Hindlimb muscle (tissue), 1 donor: ENCODE measurements at places on chromosomes 7 and 10.

- no peak for DNase-seq
Observed at GRCh38 chr7:153939177-153939576, 113.0 kb upstream of the DPP6 start.

- no peak for DNase-seq
Observed at GRCh38 chr7:43325595-43325994, 213.1 kb downstream of the HECW1 start.

GRCh38 chr10:70363971-70364771 is 18.3 kb downstream of the LRRC20 start:
- DNase-seq: peak; percentile 88

DNA sequence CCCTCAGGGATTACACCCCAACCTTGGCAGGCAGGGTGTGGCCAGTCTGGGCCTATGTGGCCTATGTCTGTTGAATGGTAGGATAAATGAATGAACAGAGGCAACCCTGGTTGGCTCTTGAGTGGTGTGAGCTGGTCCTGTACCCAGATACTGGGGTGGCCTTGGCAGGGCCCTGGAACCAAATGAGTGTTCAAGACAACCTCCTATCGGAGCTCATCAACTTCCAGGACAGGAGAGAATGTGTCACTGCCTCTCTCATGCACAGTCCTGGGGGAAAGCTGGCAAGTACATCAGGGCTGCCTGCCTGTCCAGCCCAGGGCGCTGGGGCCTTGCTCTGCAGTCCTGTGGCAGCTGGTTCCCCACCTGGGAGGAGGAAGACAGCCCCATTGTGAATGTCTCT is 271.6 kb downstream of the CALN1 start:
- DNase-seq: no peak

DNA sequence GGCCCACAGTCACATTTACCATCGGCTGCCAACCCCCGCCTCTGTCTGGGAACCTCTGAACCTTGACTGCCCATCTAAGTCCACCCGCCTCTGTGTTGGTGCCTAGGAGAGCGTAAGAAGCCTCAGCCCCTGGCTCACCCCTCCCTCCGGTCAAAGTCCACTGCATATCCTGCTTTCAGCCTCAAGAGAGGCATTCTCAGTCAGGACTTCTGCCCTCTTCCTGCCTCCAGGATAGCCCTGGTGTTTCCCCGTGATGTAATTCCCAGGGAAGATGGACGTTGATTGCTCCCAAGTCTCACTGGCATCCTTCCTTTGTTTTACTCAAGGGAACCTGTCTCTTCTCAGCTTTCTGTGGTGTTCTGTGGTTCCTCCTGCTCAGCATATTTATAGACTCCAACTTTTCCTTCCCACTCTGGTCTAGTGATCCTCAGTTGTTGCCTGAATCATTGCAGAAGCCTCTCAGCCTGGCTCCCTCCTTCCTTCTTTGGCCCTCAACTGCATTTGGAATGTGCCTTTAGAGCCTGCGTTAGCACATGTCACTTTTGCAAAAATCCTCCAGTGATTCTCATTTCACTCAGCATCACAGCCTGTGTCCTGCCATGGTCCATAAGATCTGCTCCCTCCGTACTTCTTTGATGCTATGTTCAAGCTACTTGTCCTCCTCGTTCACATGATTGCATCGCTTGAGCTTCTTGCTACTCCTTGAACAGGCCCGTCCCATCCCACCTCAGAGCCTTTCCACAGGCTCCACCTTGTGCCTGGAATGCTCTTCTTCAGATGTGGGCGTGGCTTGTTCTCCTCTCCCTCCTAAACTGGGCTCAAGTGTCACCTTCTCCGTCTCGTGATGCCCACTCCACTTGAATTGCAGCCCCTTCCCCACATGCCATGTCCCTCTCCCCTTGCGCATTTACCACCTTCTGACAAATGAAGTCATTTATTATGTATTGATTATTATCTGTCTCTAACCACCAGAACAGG is 124.2 kb downstream of the PLPP4 start:
- DNase-seq: no peak

- no peak for DNase-seq
Observed at GRCh38 chr10:5565671-5566581, 41.2 kb downstream of the CALML3 start.

DNA sequence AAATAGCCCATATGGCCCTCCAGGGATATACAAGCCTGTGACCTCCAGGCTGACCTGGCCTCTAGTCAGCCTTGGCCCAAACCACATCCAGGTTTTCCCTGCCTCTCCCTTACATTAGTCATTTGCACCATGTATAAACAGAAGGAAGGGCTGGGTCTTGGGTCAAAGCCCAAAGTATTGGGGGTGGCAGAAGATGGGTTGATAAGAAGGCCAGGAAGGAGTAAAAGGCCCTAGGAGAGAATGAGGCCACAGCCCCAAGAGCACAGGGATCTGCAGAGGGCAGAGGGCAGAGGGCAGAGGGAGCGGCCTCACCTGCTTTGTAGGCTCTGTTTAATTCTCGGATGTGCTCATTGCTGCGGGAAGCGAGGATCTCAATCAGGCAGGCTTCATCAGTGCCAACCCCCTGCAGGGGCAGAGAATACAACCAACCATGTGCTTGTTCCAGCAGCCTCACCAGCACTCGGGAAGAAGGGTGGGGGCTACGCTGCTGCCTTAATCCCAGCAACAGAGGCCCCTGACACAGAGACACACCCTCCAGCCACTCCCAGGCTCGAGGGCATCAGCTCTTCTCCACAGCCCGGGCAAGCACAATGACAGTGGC is 31.3 kb downstream of the PLAC9 start:
- DNase-seq: no peak

- DNase-seq: no peak
Observed at GRCh38 chr7:33276325-33276724, 147.0 kb downstream of the BBS9 start.

GRCh38 chr7:81534996-81535395 is 234.9 kb downstream of the HGF start:
- no peak for DNase-seq

GRCh38 chr7:151008143-151008510 is 16.2 kb downstream of the ATG9B start:
- no peak for DNase-seq

DNA sequence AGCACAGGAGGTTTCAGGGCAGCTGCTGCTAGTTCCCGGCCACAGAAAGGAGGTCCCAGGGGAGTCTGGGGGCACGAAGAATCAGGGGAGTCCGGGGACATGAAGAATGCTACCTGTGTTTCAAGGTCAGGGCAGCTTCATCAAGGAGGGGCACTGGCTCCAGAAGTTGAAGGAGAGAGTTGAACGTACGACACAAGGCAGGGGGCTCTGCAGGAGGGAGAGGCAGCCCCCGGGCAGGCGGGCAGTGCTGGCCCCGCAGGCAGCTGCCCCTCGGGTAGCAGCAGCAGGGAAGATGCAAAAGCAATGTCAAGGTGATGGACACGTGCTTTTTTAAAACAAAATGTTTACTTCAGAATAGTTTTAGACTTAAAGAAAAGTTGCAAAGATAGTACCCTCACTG is 134.7 kb upstream of the RNF32 start:
- DNase-seq: no peak
